ENCODE measurements at places on chromosomes 2 and 18.
A peak's percentile ranks its signal among the peaks of the same experiment; 100 is the strongest.

DNA sequence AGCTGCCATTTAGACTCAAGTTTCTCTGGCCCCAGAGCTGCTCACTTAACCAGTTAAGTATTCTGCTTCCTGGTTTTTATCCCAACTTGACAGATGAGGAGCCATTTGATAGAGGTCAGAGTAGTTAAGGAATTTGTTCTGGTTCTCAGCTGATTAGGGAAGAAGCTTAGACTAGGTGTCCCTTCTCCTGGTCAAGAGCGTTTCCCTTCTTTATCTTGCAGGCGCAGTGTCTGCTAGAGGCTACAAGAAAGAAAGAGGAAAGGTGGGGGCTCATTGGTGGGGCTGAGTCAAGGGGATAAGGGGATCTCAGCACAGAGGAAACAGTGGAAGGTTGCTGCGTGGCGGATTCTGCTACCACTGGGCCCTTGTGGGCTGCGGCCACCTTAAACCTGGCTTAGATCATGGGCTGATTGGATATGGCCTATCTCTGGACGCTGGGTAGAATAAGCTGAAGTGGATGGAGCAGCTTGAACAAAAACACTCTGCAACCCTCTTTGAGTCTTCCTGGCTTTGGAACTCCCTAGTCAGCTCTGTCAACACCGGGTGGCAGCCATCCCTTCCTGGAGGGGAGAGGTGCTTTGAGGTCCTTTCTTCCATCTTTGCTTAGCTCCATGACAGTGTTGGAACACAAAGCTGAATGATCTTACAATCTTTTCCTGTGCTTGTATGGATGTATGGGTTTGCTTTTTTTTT is 70.8 kb downstream of the QPCT start:
- no peak for DNase-seq

GRCh38 chr18:63247926-63248325 is 71.6 kb downstream of the BCL2 start:
- DNase-seq: no peak

GRCh38 chr18:28816155-28816554 is 639.2 kb upstream of the CDH2 start:
- DNase-seq: no peak

DNA sequence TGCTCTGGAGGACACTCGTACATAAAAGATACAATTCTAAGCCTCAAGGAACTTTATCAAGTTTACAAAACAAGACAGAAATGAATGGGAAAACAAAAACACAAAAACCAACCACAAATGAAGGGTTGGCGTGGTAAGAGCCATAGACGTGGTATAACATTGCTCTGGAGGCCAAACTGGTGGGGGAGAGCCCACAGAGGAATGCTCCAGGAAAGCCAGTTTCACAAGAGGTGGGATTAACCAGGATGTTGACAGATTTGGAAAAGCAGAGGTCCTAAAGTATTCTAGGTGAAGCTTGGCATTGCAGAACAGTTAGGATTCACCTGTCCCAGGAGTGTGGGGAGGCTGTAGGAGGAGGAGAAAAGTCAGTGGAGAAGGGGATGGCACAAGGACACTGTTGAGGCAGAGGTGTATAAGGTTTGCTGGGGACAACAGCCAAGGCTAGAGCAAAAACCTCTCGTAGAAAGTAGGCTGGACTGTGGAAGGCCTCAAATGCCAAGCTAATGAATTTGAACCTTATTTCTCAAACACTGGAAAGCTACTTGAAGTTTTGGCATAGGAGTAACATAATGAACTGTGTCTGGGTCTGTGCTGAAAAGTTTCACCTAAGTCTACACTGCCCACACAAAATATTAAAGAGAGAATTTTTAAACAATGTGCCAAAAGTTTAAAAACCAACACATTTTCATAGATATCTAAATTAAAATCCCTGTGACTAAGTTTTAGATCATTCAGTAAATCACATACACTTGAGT is 135.1 kb downstream of the THADA start:
- DNase-seq: no peak

DNA sequence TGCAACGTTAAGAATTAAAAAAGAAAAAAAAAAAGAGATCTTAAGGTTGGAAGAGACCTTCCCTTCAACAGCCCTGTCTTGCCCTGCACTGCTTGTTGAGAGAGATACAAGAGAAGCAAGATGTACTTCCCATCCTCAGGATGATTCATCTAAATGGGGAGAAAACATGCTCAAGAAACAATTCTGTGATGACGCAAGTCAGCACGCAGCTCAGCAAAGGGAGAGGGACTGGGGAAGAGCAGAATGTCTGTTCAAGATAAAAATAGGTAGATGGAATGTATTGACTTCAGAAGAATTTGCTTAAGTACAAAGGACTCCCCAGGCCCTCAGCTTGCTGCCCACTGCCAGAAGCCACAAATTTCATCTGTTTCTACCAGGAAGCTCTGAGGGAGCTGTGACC is 198.2 kb upstream of the SPRED2 start:
- no peak for DNase-seq

DNA sequence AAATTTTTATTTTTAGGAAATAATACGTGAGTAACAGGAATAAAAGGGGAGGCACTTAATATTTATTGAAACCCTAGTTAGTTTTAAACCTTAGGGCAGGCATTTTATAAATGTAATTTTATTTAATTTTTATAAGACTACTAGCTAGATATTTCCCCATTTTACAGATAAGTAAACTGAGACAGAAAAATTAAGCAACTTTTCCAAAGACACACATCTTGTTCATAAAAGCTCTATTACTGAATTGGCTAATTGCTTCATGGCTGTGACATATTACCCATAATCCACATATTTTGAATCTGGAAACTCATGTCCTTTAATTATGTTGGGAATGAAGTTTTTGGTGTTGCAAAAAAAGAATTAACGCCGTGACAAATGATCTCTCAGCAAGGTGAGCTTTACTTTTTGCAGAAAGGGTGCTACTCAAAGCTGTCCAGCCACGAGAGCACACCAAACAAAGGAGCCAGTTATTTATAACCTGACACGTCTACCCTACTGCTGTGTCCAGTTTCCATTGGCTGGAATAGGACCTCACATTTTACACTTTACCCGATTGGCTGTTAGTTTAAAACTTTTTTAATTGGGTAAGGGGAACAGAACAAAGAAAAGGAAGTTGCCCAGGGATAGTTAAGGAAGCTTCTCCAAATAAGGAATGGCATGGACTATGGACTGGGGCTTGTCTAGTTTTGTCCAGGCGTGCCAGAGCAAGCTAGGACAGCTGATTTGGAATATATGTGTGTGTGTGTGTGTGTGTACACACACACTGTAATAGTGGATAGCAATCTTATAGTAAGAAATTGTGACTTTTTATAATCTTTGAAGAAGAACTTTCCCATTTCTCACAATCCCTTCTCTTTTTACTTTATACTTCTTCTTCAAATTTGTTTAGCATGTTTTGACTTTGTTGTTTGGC is 54.2 kb downstream of the COMMD1 start:
- no peak for DNase-seq

GRCh38 chr2:38750011-38750890 is 910 bp downstream of the SRSF7 start:
- peak; percentile 52 for DNase-seq

DNA sequence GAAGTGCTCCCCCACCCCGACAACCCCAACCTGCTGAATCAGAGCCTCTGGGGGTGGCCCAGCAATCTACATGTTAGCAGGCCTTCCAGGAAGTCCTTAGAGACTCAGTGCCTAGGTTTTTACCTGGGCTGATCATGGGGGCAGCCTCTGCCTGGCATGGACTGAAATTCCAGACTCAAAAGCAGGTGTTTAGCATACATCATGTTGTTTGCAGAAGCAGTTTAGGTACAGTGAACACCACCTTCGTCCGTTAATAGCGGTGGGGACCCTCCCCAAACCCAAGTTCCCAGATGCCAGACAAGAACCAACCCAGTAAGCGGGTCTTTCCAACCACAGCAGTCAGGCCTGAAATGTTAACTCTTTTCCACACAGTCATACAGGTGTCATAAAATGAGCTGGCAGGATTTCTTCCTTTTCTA is 26.4 kb upstream of the GALR1 start:
- DNase-seq: peak; percentile 38

GRCh38 chr2:239213643-239214101 is 187.1 kb downstream of the HDAC4 start:
- no peak for DNase-seq

DNA sequence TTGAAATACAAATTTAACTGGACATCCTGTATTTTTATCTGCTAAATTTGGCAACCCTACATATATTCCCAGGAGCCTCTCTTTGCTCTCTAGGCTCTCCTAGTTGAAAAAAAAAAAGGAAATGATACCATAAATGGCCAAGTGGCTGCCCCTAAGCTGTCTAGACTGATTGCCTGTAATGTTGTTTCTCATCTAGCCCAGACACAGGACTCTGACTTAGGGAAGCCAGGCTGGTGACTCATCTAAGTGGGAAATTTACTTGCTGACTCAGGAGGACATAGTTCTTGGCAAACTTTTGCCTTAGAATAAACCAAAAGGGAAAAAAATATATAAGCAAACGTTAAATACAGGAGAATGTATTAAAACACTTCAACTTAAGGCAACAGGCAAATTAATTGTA is 14.6 kb upstream of the ITGAV start:
- DNase-seq: peak; percentile 10

- no peak for DNase-seq
Observed at GRCh38 chr18:31042406-31043181, at the start of gene DSC3. DSC3 (minus strand) TSS chr18:31042742; CDS start chr18:31042660, 82 bp downstream.

GRCh38 chr2:218079943-218080913 is 11.2 kb downstream of the RUFY4 start:
- no peak for DNase-seq

DNA sequence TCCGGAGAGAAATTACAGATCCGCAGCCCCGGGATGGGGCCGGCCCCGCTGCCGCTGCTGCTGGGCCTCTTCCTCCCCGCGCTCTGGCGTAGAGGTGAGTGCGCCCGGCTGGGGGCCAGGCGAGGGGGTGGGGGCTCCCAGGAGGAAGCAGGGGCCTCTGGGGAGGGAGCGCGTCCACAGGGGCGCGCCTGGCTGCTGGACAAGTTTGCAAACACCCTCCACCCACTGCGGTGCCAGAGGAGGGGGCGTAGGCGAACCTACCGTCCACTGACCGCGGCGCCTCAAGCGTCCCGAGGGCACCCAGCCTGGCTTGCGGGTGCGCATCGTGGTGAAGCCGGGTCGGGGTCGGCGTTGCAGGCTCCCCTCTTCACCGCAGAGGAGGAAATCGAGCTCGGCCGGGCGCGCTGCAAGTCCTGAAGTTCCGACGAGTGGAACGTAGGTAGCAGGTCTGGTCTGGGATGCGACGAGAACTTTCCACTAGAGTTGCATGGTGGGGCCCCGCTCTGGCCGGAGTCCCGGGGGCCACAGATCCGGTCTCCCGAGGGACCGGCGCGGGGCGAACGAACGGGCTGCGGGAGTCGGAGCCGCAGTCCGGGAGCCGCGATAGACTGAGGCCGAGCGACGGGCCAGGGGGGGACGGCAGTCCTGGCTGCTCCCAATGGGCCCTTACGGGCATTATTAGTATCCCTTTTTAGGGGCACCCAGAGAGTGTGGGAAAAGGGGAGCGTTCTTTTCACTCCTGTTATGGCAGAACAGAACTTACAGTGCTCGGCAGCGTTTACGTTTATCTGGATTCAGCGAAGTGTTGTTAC is 502 bp downstream of the MERTK start:
- no peak for DNase-seq

GRCh38 chr2:126935774-126936173 is 37.1 kb downstream of the TEX51 start:
- no peak for DNase-seq

- DNase-seq: no peak
Observed at GRCh38 chr2:60822987-60823386, 58.4 kb upstream of the REL start.

DNA sequence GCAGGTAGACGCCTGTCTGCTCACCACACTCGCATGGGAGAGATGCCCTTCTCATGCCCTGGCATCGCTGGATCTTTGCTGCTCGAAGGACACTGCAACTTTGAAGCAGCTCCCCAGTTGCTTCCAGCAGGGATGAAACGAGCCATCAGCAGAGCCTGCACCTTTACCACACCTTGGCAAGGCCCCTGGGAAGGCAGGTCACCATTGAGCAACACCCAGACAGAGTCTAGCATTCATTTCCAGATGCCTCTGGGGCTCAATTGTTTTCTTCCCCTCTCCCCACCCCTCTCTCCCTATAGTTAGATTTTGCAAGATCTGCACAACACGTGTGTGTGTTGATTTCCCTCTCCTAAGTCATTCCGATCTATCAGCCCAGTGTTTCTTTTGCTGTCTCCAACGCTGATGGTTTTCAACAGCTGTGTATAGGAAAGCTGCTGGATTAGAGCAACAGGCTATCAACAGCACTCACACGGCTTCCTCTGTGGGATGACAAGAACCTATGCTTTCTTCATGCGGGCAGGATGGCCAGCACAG is 25.6 kb upstream of the INHBB start:
- no peak for DNase-seq

DNA sequence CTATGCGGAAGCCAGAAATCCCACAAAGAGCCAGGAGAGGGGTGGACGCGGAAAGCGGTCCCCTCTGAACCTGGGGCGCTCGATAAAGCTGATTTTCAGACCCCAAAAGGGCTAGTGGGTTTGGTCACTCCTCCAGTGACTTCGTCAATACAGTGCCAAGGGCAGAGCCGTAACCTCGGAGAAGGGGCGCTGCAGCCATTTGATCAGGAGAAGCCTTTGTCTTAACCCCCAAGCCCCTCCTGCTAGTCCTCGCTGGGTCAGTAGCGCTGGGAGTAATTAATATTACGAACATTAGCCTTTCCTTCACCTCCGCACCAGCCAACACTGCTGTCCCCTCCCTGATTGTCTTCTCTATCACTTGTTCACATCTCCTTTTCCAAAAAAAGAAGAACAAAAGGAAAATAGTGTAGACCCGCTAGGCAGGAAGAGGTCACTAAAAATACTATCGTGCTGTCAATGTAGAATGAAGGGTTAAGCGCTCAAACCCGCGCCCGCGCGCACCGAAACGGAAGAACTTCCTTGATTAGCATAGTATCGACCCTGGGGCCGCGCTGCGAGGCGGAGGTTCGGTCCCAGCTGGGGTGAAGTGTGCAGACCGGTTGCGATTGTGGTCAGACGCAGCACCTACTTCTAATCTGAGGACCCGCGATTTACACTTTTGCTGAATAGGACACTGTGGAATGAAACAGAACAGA is 63.2 kb upstream of the MAPRE2 start:
- peak; percentile 50 for DNase-seq

- no peak for DNase-seq
Observed at GRCh38 chr18:44778788-44779187, 98.1 kb downstream of the SETBP1 start.

DNA sequence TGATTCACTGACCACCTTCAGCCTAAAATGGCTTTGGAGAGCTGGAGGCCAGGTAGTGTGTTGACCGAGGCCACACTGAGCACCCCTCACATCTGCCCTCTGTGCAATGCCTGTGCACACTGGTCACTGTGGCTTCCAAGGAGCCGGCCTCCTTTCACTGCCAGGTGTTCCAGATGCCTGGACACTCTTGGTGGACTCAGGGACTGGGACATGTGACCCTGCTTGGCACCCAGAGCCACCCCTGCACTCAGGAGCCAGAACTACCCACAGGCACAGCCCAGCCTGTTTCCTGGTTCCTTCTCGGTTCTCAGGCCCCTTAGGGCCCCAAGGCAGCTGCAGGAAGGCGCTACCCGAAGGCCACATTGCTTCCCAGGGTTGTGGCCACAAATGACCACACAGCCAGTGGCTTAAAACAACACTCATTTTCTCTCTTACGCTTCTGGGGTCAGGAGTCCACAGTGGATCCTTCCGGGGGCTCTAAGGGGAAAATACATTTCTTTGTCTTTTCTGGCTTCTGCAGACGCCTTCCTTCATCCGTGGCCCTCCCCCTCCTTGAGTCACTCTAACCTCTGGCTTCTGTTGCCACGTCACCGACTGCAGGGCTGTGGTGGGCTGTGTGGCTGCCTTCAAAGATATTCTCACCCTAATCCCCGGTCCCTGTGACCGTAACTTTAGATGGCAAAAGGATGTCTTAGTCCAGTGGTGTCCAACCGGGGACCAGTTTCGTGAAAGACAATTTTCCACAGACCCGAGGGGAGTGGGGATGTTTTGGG is 78.6 kb downstream of the ASB1 start:
- no peak for DNase-seq
